ENCODE measurements at places on chromosomes 5 and 9.
A peak's percentile ranks its signal among the peaks of the same experiment; 100 is the strongest.

- DNase-seq = no peak
Observed at GRCh38 chr5:173741729-173742431, 125.4 kb upstream of the BOD1 start.

DNA sequence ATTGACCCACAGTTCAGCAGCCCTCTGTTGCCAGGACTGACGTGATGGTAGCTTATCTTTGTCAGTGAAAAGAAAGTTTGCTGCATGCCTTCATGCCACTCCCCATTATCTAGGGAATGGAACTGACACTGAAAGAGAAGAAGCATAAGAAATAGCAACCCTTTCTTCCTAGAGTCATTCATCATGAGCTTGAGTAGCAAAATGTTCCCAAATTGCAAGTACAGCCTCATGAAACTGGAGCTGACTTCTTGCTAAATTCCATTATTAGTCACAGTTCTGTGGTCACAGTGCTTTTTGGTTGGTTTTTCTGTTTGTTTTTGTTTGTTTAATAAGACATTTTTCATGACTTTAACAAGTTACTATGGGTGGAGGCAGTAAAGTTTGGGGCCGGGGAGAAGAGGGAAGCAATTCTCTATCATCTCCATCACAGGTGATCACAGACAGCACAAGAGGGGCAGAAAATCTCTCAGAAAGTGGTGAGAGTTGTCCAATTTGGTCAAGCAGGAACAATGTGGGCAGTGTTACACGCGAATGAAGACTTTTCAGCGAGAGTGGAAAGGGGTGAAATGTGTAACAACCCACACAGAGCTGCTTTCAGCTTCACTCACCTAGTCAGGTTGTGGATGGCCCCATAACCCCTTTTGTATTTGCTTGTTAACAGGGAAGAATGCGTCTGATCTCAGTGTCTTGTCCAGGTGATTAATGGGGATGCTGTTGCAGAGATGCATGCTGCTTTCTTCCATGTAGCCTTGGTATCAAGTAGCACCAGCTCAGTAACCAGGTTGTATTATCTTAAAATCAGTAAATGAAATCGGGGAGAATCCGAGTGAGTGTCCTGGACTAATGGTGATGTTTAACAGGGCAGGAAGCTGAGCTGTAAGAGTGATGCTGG is 440.4 kb downstream of the DMRT2 start:
- DNase-seq = no peak

- peak; percentile 85 for DNase-seq
Observed at GRCh38 chr5:138459311-138459933, 5.9 kb upstream of the EGR1 start.

- no peak for DNase-seq
Observed at GRCh38 chr5:15393146-15393545, 106.8 kb upstream of the FBXL7 start.

DNA sequence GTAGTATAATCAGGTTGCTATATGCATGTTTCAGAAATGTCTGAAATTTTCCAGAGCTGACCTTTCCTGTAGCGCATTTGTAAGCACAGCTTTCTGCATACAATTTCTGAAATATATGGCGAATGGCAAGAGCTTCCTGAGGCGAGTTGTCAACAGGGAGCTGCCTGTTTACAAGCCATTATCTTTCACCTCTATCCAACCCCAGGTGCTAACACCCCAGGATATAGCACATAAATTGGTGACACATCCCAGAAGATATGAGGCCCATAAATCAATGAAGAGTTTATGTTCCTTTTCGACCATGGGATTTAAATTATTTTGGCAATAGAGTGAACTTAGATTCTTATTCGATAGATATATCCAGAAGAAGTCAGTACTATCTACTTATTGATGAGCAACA is 379.8 kb downstream of the KDM4C start:
- DNase-seq = no peak

GRCh38 chr9:14907360-14907685 is 2.9 kb downstream of the FREM1 start:
- DNase-seq = no peak

- no peak for DNase-seq
Observed at GRCh38 chr9:88007291-88007650, 32.9 kb upstream of the CDK20 start.

- DNase-seq = no peak
Observed at GRCh38 chr9:137077758-137078693, 709 bp downstream of the UAP1L1 start.

DNA sequence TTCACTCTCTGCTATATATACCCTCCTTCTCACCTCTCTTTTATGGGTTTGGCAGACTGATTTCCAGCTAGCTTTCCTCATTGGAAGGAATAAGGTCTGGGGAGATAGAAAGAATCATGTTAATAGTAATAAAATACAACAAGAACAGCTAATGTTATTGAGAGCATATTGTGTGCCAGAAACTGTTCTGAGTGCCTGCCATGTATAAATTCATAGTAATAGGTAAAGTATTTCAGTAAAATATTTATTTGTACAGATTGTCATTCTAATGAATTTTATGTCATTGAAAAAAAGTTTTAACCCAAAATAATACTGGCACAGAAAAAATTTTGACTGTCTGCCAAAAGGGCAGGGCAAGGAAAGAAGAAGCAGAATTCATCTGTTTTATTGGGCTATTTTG is 834.9 kb upstream of the ZNF608 start:
- no peak for DNase-seq

GRCh38 chr5:39020458-39020857 is 53.7 kb downstream of the RICTOR start:
- no peak for DNase-seq

DNA sequence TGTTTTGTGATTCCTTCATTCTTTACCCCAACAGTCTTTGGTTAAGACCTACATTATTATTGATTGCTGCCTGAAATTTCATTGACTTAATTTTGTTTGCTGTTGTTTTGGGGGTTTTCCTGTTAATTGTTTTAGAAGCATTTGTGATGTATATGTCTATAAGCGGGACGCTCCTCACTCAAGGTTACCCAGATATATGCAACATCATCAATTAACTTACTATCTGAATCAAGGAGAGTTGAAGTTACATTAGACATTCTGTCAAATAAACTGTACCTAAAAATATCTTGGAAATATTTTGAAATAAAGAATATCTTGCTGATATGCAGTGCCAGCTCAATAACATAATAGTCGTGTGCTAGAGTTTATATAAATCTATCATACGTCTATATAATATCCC is 125.9 kb upstream of the CDH18 start:
- DNase-seq = no peak

DNA sequence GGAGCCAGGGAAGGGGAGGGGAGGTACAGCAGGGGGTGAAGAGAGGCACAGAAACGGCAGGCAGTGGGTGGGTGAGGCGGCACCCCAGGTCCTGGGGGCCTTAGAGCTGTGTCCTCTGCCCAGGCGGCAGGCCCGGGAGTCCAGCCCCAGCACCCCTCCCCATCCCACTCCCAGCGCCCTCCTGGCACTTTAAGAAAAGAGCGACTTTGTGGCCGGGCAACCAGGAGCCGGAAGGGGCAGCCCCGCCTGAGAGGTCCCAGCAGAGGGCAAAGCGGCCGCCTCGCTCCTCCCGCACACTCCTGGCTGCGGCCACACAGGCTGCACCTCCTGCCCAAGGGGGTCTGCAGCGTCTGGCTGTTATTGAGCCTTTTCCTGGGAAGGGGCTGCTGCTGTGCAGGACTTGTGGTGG is 42.6 kb downstream of the NACC2 start:
- DNase-seq = no peak

DNA sequence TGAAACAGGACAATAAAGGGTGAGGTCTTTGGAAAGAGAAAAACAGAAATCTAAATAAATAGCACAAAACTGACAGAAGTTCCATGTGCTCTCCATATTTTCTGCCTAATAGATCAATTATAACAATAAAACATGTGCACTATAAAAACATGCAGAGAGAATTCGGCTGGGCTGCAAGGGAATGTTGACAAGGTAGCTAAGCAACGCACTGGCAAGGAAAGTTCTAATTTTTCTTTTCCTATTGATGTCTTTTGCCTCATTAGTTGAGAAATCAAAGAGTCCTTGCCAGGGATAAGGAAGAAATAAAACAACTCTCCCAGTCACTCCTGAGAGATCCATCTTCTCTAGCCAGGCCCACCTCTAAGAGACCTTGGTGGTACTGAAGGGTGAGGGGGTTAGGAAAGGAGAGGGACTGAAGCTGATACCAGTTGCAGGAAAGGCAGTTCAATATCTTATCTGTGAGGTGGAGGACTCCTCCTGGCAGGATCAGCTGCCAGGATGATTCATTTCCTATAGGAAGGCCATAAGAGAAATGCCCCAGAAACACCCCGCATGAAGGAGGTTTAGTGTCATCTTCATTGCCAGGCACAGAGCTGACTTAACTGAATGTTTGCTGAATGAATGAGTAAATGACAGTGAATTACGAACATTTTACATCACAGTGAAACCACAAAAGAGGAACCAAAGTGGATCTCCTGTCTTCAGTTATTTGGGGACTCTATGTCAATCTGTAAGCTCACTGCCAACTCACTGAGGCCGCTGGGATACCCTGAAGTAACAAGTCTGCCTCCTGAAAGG is 63.7 kb upstream of the IFNK start:
- no peak for DNase-seq

DNA sequence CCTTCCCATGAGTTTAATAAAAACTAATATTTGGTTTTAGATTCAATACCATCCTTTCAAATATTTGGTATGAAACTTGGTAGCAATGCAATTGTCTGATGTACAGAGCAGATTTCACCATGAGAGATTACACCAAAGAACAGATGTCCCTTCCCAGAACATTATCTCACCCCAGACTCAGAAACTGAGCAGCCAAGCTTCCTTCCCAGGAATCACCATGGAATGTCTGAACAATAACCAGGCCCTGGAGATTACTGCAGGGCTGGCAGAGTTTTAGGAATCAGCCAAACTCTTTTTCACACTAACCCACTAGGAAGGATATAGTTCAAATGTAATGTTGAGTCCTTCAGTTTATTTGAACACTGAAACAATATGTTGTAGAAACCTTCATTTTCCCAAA is 23.9 kb downstream of the CLTA start:
- no peak for DNase-seq

GRCh38 chr5:77312413-77312812 is 101.9 kb downstream of the PDE8B start:
- DNase-seq = no peak

GRCh38 chr9:128358861-128359260 is 12.3 kb upstream of the URM1 start:
- no peak for DNase-seq

- DNase-seq = no peak
Observed at GRCh38 chr5:172789687-172790495, 18.9 kb upstream of the DUSP1 start.

GRCh38 chr9:69675563-69675962 is 3.4 kb upstream of the APBA1 start:
- DNase-seq = no peak

- no peak for DNase-seq
Observed at GRCh38 chr9:129574911-129575585, 45.9 kb downstream of the C9orf50 start.

DNA sequence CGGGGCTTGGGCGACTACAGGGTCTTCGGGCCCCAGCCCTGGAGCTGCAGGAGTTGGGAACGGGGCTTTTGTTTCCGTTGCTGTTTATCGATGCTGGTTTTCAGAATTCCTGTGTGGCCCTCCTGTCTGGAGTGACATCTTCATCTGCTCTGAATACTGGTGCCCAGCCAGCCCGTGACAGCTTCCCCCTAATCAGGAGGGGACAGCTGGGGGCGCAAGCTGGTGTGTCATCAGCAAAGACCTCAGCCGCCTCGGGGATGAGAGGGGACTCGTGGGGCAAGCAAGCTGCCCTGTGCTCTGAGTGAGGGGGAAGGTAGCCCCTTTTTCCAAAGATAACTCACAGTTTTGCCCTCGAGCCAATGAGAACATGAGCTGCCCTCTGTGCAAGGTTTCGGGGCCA is 110.7 kb downstream of the RXRA start:
- no peak for DNase-seq

All from activated CD4-positive, alpha-beta T cell treated with anti-CD3 and anti-CD28 coated beads for 1 hour (primary cell).